ENCODE measurements at places on chromosomes 7 and 10. TPM values are rescaled to one million over a fixed set of nuclear protein-coding genes. Genes with fewer than 3 reads are reported as not detected.

DNA sequence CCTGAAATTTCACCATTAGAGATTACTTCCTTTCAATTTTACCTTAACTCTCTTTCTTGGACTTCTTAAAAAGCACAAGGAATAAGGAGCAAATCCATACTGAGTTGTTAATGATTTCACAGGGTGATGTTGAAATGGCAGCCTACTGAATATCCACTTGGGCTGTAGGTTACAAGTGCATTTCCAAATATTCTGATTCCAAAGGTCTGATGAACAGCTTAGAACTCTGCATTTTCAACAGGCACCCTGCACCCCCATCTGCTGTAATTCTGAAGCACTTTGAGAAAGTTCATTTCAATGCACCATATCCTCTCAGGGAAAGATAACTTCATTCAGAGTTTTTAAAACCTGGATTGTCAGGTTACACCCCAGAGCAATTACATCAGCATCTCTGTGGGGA is 368.4 kb downstream of the KCNMA1 start:
- no peak for DNase-seq

DNA sequence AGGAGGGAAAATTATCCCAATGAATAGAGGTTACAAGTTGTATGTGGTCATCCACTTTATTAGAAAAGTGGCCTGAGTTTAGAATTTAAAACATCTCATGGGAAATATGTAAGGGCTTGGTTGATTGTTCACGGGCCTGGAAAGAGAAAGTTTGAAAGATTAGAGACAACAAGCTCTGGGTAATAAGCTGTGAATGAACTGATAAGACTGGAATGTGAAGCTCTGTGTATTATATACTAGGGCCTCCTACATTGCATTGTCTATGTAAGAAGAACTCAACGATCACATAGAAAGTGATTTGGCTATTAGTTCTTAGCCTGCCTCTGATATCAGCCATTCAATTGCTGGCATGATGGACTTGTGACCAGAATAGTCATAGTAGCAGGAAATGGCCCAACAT is 199.2 kb upstream of the MAGI2 start:
- no peak for DNase-seq

DNA sequence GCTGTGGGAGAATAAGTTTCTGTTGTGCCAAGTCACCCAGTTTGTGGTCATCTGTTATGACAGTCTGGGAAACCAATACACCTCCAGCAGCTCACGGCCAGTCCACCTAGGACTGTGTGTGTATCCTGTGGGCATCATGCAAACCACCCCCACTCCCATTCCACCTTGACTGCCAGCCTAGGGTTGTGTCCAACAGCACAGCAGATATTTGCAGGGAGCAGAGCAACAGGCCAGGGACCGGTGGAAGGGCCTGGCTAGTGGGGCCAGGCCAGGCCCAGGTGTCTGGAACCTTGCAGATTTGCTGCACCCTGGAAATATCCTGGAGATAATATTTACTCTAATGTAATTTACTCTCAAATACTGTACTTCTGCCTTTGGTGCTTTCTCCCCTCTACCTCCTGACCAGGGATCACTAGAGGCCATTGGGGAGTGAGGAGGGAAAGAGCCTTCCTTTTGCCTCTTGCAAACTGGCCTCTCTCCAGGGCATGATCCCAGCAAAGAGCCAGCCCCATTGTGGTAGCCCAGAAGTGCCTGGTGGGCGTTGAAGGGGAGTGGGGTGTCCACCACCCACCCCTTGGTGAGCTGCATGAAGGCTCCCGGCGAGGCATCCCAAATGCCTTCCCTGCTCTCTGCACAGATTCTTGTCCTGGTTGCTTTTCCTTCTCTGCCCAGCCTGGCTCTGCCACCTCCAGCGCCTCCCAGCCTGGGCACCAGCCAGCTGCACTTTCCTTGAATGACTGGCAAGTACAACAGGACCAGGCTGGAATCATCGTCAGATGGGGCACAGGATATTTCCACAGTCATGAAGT is 15.2 kb upstream of the TPST1 start:
- no peak for DNase-seq

- DNase-seq = no peak
Measured at GRCh38 chr7:116836048-116836447, 26.3 kb upstream of the CAPZA2 start.

DNA sequence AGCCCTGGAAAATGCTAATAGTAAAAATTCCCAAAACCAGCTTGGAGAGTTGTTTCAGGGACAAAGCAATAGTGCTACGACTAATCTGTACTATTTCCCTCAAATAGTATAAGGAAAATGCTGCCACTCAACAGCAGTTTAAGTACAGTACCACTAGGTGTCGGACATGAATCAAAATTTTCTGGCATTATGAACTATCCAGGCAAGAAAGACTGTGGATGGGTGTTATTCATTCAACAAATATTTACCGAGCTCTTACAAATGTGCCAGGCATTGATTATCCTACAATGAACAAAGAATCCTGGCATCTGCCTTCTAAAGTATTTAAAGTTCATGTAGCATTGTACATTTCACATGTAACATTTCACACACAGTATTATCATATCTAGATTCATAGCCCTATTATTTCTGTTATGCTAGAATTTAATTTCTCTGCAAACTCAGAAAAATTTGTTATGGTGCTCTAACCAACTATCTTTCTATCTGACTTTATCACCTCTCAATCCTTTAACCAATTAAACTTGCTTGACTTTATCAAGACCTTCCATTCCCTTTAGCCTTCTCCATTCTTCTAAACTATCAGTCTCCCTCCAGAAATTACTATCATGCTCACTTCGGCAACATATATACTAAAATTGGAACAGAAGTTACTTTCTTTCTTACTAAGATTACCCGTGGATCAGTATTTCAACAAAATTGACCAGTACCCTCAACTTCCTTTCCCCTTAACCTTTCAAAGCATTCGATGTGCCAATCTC is 80.6 kb downstream of the ARHGAP21 start:
- DNase-seq = peak; percentile 69

Gene SPACDR
- not detected for total RNA-seq

Gene TRIM73
- 0.12 TPM for total RNA-seq
